ENCODE measurements at places on chromosomes 12 and 14. TPM values are rescaled to one million over a fixed set of nuclear protein-coding genes. Genes with fewer than 3 reads are reported as not detected.

The SMCO3 gene
- 0.29 TPM for polyA plus RNA-seq

GRCh38 chr12:85356596-85357385 is 76.8 kb downstream of the ALX1 start:
- DNase-seq: no peak

DNA sequence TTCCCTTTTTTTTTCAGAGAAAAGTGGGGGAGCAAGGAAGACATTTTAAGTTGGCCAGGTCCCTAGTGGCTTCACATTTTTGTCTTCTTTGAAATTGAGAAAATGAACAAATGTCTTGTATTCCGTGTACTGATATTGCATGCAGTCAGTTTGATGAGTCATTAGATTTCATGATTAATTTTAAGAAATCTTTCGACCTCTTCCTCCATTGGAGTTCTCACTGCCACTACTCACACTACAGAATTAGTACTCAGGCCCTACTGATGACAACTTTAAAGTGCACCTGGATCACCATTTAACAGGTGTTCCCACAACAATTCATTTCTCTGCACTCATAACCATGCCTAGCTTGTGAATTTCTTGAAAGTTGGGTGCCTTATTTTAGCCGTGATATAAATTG is 50.5 kb downstream of the SAMD4A start:
- no peak for DNase-seq

The SYNE2 gene
- 6.4 TPM for polyA plus RNA-seq

The OVCH1 gene
- not detected for polyA plus RNA-seq

DNA sequence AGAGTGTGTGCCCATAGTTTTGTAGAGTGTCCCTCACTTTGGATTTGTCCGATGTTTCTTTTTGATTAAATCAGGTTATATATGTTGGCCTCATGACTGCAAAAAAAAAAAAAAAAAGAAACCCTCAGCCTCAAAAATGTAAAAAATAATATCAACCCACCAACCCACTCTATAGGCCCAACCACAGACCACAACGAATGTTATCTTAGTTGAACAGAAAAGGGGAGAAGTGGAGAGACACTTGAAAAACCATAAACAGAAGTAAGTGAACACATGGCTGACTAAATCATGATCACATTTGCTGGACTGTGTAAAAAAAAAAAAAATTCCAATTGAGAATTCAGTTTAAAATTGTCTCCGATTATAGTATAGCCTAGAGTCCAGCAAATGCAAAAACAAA is 45.5 kb upstream of the ST8SIA1 start:
- DNase-seq: no peak

DNA sequence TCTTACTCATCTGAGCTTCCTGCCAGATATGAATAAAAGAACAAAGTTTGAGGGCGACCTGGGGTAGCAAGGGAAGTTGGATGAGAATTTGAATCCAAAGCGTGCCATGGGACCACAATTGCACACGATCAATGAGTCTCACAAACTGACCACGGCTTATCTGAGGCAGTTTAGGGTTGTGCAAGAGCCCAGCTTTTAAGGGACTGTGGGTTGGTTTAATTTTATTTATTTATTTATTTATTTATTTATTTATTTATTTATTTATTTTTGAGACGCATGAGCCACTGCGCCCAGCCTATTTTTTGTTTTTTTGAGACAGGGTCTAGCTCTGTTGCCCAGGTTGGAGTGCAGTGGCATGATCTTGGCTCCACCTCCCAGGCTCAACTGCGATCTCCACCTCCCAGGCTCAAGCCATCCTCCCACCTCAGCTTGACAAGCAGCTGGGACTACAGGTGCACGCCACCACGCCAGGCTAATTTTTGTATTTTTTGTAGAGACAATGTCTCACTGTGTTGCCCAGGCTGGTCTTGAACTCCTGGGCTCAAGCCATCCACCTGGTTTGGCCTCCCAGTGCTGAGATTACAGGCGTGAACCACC is 1.1 kb downstream of the AMDHD1 start:
- no peak for DNase-seq

- no peak for DNase-seq
Measured at GRCh38 chr14:84203896-84204295, 1326.0 kb upstream of the FLRT2 start.

DNA sequence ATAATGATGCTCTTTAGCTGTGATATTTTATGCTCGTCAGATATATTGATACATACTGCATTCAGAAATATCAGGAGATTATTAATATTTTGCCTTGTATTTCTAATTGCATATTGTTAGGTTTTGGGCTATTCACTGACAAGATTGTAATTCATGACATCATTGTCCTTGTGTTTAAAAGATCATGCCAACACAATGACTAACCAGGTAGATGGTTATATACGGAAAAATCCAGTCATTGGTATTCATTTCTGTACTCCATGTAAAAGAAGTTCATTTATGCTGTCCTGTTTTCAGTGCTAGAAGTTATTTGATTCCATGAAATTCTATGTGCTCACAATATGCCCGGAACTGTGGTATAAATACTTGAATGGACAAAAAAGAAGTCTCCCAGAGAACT is 107.5 kb downstream of the KITLG start:
- DNase-seq: no peak

DNA sequence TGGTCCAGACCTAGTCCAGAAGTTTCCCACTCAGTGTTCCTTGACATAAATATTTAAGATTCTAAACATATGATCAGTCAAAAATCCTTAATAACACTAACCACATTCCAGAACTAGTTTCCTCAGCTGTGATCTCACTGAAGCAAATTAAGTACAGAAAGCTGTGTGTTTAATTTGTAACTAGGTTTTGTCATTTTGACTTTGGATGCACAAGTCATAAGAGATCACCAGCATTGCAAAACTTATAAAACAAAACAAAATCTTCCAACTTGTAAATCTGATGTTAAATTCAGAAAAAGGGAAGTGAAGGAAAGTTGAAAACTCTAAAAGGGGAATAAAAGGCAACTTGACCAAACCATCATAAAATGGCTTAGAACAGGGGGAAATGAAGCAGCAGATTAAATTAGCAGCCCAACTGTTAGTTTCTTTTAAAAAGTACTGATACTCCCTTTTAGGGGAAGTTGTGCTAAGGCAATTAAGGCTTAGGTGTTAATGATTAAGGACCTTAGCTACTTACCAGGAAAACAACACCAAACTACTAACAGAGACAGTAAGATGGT is 56.6 kb downstream of the SH2B3 start:
- no peak for DNase-seq

The HOXC9 gene
- polyA plus RNA-seq: 0.11 TPM

- no peak for DNase-seq
Measured at GRCh38 chr14:76376878-76377734, 1.2 kb downstream of the ESRRB start.

The MNAT1 gene
- polyA plus RNA-seq: 49.2 TPM

GRCh38 chr12:130423991-130424857 is 86.5 kb downstream of the PIWIL1 start:
- DNase-seq: no peak

DNA sequence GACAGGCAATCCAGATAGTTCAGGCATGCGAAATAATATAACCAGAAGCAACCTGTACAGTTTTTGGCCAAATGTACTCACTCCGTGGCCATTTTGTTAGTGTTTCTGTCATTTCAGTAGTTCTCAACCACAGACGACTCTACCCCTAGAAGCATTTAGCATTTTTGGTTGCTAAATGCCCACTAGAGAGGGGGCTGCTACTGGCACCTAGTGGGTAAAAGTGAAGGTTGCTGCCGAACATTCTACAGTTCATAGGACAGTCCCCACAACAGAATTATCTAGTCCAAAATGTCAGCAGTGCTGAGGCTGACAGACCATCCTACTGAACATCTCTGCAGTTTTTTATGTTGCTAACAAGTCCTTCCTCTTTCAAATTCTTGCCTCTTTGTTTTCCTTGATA is 107.4 kb downstream of the TSHR start:
- DNase-seq: peak; percentile 10

DNA sequence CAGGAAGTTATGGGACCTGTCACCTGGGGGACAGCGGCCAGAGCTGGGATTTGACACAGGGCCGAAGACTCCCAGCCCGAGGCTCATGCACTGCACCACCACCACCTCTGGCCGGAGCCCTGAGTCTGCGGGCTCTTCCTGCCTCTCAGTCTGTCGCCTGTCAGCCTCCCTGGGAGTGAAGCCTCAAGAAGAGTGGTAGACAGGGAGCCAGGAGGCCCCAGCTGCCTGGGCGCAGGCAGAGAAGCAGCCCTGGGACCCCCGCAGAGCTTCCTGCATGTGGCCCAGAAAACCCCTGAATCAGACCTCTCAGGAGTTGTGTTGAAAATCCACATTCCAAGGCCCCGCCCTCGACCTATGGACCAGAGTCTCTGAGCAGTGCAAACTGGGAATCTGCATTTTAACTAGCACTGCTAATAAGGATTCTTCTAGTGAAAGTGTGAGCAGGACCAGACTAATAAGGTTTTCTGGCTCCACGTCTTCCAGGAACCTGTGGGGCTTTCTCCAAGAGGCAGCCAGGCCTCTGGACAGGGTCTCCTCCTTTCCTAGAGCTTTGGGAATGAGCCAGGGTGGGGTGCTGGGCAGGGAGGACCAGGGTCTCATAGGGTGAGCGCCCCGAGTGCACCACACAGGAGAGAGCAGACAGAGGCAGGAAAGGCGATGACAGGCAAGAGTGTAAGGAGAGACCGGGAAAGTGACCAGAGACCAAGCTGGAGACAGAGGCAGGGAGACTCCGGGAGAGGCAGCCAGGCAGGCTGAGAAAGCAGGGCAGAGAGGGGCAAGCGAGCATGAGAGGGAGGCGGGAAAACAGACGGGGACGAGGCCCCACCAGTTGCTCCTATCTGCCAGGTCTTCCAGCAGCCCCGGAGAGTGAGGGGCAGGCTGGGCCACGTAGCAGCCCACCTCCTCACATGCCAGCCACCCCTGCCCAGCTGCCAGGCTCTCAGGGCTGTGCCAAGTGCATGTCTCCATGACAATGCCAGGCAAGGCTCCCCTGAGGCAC is 112.4 kb downstream of the BCL11B start:
- no peak for DNase-seq

The NFE2 gene
- 4.1 TPM for polyA plus RNA-seq

- no peak for DNase-seq
Measured at GRCh38 chr14:47346849-47347248, 328.6 kb downstream of the MDGA2 start.

DNA sequence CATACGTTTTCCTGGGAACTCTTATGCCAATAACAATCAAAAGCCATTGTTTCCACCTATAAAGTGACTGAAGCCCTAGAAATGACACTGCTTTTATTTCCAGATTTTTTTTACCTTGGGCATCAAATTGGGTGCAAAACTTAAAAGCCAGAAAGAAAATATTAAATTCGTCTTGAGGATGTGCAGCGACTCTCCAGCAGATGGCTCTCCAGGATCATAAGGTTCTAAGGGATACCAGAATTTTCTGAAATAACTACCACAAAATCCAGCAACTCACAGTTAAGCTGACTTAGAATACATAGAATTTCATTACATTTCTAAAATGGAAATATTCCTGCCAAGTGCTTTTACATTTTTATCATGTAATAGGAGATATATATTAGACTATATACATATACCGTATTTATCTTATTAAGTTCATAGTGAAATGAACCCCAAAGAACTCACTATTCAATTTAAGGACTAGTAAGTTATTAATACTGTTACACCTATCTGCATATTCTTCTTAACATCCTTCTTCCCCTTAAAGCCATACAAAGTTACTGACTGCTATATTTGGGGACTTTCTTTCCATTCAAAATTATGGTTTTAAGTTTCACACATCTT is 44.0 kb downstream of the ARMH4 start:
- DNase-seq: peak; percentile 44

DNA sequence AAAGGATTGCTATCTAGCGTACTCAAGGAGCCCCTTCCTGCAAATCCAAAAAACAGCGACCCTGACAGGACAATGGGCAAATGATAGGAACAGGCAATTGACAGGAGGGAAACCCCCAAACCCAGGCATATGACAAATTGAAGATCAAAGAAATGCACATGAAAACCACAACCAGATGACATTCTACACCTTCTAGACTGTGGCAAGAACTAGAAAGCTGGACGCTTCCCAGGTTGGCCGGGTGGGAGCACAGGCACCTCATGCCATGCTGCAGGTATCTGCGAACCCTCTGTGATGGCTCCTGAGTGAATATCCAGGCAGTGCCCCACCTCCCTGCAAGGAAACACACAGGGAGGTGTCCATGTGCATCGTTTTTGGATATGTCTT is 37.1 kb downstream of the CMKLR1 start:
- DNase-seq: no peak

DNA sequence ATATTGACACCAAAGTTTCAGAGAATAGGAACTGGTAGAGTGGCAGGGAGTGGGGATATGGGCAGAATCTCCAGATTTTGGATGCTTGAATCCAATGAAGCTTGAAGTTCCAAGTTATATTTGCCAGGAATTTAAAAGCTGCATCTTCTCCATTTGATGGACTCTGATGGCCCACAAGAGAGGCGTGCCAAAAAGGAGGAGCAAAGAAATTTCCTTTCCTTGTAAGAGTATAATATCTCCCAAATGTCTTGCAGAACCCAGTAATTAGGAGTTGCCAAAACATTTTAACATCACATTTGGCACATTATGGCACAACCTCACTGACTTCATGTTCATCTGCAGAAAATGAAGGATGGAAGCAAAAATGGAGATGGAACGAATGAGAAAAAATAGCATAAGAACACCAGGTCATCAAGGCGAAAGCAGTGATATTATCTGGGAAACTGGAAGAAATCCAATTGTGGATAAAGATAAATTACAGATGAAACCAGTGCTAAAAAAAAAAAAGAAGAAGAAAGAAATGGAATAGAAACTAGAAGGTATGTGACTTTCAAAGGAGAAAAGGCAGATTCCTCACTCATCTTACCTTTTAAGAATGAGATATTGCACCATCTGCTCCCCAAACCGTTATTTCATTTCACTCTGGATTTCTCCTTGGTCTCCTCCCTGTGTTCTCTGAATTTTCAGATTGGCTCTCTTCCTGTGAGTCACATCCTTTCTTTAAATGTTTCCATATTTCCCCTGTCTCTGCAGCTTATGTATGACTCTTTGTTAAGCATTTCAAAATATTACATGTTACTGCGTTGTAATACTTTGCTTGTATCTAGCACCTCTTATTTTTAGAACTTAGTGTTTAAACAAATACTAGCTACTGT is 13.5 kb upstream of the FLRT2 start:
- no peak for DNase-seq

The DDX54 gene
- polyA plus RNA-seq: 51.3 TPM

- DNase-seq: no peak
Measured at GRCh38 chr12:31820832-31821231, 92.0 kb upstream of the AMN1 start.

- DNase-seq: no peak
Measured at GRCh38 chr12:104672501-104673265, 215.9 kb downstream of the CHST11 start.

DNA sequence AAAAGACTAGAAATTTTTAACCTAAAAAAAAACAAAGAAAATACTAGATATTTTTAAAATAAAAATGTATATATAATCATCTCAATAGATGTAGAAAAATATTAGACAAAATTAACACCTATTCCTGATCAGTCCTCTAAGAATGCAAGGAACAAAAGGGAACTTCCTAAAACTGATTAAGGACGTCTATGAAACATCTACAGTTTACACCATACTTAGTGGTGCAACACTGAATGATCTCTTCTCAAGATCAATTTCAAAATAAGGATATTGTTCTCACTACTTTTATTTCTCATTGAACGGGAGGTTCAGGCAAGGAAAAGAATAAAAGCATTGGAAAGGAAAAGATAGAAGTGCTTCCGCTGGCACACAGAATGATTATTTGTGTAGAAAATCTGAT is 16.0 kb downstream of the OLR1 start:
- DNase-seq: no peak

The PRR4 gene
- polyA plus RNA-seq: 5.4 TPM

The IFNG-AS1 gene
- polyA plus RNA-seq: not detected

GRCh38 chr12:87238466-87238865 is 790.7 kb downstream of the C12orf50 start:
- DNase-seq: no peak

- no peak for DNase-seq
Measured at GRCh38 chr12:131928080-131928710, 881 bp upstream of the PUS1 start.

All from HepG2 (cell line).